ENCODE measurements at places on chromosomes 1 and 21.

DNA sequence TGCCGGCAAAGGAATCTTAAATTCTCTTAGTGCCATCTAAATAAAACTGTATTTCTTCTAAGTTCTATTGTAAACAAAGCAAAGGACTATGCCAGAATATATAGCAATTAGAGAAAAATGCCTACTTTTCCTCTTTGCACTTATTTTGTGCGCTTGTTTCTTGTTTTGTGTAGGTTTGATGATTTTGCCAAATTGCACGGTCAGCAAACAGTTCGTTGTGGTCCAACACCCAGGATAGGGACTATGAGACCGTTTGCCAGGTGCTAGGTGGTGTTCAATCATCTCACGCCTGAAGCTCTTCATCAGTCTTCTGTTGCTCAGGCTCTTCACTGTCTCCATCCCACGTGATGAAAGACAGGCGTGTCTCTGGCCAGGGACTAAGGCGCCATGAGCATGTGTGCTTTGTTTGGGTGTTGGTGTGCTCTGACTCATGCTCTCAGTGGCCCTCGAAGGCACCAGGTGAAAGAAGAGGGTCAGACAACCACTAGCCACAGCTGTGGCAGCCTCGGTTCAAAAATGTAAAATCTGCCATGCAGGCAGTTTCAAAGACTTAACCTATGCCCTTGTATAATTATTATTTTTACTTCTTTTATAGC, 36.9 kb upstream of the KCNE1 start:
- no peak for DNase-seq

DNA sequence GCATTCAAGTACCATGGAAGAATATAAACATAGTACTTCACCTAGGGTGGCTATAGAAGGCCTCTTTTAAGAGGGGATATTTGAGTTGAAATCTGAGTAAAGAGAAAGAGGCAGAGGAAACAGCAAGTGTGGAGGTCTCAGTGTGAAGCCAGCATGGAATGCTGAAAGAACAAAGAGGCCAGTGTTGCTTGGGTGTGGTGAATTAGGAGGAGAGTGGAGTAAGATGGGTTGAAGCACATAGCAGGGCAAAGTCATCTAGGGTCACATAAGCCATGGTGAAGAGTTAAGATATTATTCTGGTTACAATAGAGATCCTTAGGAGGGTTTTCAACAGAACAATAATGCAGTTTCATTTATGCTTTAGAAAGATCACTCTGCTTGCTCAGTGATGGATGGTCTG, 37.5 kb downstream of the C1orf141 start:
- no peak for DNase-seq

DNA sequence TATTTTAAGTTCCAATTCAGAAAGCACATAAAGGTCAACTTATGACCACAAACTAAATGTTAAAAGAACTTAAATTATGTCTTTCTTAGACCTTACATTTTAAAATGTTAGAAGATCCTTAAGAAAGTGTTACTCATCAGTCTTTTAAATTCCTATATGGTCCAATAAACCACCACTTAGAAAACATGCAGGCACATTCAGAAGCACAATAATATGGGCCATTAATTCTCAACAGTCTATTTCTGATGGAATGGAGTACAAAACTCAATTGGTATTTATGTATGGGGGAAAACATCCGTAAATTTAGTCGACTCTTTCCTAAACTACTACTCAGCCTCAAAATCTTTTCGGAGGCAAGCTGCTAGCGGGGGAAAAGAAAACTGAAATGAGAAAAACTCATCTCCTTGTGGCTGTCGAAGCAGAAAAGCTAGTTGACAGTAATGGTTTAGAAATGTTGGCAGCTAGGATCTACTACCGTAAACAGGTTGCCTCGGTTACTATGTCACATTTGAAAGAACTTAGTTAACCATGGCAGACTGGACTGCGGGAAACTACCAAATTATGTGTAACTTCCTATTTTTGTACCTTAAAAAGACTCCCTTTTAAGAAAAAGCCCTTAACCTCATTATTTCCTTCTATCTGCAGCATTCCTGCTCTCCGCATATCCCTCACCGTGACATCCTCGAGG, 1.0 kb downstream of the TRMT1L start:
- DNase-seq, result peak; percentile 16

- no peak for DNase-seq
These were observed 109.9 kb upstream of the CXADR start for GRCh38 chr21:17402937-17403336.

- DNase-seq, result no peak
These were observed 24.9 kb upstream of the DNM3 start for GRCh38 chr1:171816300-171816901.

- DNase-seq, result no peak
These were observed 1.3 kb downstream of the CRNN start for GRCh38 chr1:152412756-152413155.

DNA sequence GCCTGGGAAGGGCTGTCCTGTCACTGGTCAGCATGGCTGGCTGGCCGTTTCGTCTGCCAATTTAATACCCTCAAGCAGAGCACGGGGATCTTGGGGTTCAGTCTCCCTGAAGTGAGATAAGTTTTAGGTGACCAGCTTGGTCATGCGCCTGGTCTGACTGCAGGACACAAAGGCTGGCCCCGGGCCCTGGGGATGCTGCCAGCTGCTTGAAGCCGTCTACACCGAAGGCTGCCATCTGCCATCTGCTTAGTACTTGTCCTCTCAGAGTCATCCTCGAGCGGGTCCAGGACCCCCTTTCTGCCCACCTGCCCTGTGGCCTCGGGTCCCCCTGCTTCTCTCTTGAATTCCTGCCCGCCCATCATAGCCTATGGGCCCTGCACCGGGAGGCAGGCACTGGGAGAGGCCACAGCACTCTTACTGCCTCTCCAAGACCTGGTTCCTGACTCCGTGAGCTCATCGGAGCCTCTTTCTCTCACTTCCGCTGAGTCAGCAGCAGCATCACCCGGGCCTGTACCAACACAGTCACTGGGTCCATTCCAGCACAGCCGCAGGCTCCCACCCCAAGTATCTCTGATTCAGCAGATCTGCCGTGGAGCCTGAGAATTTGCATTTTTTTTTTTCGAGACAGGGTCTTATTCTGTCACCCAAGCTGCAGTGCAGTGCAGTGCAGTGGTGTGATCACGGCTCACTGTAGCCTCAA, 7.0 kb downstream of the FBLIM1 start:
- no peak for DNase-seq

DNA sequence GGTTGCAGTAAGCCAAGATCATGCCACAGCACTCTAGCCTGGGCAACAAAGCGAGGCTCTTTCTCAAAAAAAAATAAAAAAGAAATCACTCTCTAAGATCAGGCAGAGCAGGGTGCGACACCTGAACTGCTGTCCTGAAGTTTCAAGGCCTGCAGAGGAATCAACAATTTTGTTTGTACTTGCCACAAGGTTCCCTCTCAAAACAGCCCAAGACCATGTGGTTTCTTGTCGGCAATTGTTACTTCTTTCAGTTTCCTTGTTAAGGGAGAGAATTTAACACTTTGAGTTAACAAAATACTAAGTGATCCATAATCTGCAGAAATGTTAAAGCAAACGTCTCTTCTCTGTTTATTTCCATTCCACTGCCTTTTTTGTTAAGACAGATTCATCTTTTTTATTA, 36.5 kb downstream of the MACO1 start:
- no peak for DNase-seq

GRCh38 chr1:199124351-199124750, 485.5 kb downstream of the PTPRC start:
- no peak for DNase-seq

DNA sequence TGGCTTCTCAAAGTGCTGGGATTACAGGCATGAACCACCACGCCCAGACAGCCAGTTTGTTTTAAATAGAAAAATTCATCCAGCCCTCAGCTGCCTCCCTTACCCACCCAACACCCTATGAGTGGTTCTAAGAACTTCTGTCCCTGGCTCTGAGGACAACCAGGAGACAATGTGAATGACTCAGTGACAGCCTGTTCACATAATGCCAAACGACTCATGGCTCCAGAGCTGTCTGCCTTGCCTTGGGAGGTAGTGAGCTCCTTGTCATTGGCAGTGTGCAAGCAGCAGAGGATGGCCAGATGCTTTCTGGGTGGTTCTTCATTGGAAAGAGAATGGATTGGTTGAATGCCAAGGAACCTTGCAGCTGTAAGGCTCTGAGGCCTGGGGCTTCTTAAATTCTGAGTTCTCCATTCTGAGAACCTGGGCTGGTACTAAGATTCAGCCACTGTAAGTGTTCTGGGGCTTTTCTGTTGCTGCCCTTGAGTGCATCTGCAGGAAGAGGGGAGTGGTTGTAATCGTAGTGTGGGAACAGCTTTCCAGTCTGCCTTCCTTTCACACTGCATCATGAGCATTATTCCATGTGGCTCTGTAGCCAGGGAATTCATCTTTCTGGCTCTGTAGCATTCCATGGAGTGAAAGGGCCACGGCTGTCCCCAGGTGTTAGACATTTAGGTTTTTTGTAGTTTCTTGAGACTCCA, 5.8 kb downstream of the SERINC2 start:
- no peak for DNase-seq

GRCh38 chr1:54238353-54239034, 38.5 kb downstream of the MRPL37 start:
- no peak for DNase-seq

DNA sequence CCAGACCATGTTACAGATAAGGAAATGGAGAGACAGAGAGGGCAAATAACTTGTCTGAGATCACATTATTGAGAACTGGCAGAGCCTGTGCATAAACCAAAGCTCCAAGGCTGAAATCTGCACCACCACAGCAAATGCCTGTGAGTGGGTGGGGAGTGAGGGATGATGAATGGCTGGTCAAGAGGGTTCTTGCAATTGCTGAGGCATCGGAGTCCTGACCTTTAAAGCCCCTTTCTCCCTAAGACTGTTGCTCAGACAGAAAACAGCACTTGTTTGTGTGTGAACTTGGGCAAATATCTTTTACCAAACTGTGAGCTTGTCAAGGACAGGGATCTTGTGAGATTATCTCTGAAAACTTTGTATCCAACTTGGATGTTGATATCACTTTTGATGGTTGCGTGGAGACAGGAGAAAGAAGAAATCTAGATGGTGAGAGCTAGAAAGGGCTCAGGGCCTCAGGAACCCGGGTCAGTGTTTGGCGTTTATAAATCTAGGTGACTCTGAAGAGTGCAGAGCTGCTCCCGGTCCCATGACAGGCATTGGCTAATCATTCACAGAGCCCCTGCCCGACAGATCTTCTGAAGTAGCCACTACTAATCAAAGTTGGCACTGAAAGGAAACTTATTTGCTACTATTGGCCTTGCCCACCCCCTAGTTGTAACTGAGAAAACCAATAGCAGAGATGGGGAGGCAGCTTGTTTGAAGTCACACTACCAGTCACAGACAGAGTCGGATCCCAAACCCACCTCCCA, 122.3 kb downstream of the FOXD2 start:
- no peak for DNase-seq

GRCh38 chr1:182357913-182358312, 33.7 kb downstream of the GLUL start:
- DNase-seq, result peak; percentile 45

All from right hindlimb (tissue), 1 donor.